ENCODE measurements at places on chromosomes 7 and 10. TPM values are rescaled to one million over a fixed set of nuclear protein-coding genes. Genes with fewer than 3 reads are reported as not detected.
A peak's percentile ranks its signal among the peaks of the same experiment; 100 is the strongest.

GRCh38 chr7:42342381-42342780 lies 105.4 kb upstream of the GLI3 start:
- H3K4me3 ChIP-seq: no peak overlapping the region
- H3K4me1 ChIP-seq: no peaks in the 10 kb centered on the region
- no peak overlapping the region for H3K27ac ChIP-seq
- no peaks in the 10 kb centered on the region for H3K27me3 ChIP-seq

Gene LIPA
- polyA plus RNA-seq: 98.0 TPM

Gene WDFY4
- not detected for polyA plus RNA-seq

DNA sequence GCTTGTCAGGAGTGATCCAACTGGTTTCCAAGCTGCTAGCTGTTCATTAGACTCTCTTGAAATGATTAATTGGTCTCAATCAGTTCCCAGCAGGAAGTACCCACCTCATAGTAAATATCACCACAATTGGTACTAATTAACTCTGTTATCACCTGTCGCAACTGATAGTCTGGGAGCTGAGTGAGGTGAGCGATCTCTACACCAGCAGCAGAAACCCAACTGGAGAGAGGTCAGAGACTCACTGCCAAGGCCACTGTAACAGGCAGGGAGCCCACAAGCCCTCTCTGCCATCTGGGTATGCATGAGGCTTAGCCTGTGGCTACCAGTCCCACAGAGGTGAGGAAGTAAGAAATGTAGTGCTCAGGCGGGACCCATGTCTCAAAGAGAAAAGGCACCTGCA lies 245.5 kb downstream of the DYNC1I1 start:
- no peak for DNase-seq
- no peaks in the 10 kb centered on the region for H3K4me1 ChIP-seq
- H3K27ac ChIP-seq: no peak overlapping the region
- H3K36me3 ChIP-seq: no peaks in the 10 kb centered on the region
- H3K27me3 ChIP-seq: no peaks in the 10 kb centered on the region

Gene SHH
- polyA plus RNA-seq: not detected

DNA sequence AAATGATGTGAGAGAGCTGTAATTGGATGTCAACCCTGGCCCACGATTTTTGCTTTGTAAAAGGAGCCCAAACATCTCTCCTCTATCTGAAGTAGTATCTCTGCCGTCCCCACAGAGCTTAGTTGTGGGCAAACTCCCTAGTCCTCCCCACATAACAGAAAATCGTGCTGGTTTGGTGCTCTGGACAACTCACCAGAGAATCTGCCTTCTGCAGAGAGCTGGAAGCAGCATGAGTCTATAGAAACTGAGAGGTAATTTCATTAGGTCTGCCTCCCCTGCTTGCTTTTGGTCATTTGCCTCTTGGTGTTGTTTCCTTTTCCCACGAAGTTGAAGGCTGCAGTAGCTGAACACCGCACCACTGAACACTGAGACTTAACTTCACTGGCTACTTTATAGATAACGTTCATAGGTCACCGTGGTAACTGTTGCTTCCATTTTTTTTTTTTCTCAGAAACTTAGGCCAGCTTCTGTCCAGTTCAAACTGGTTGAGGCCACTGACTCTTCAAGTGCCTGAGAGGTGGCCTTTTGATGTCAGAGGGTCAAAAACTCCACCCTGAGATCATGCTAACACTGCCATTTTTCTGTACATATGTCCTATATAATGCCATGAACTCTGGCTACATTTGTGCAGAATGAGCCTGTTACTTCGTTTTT lies 3.3 kb upstream of the CDCA7L start:
- H3K36me3 ChIP-seq: no peaks in the 10 kb centered on the region
- no peak for DNase-seq
- no peak overlapping the region for H3K27ac ChIP-seq
- peaks cover 5% of the 10 kb centered on the region for H3K4me1 ChIP-seq
- H3K4me3 ChIP-seq: no peak overlapping the region

GRCh38 chr7:118072893-118073674 lies 110.9 kb upstream of the LSM8 start:
- no peaks in the 10 kb centered on the region for H3K4me1 ChIP-seq
- no peak overlapping the region for H3K4me3 ChIP-seq
- no peak for DNase-seq
- no peaks in the 10 kb centered on the region for H3K27me3 ChIP-seq

GRCh38 chr10:68327889-68328786 lies 3.7 kb upstream of the HNRNPH3 start:
- H3K27ac ChIP-seq: no peak overlapping the region
- H3K4me1 ChIP-seq: peaks cover 9% of the 10 kb centered on the region
- DNase-seq: no peak
- no peaks in the 10 kb centered on the region for H3K36me3 ChIP-seq
- no peaks in the 10 kb centered on the region for H3K27me3 ChIP-seq

GRCh38 chr10:69375307-69376151 lies 41.2 kb downstream of the TACR2 start:
- H3K27ac ChIP-seq: no peak overlapping the region
- no peak for DNase-seq
- no peak overlapping the region for H3K4me3 ChIP-seq
- H3K27me3 ChIP-seq: no peaks in the 10 kb centered on the region
- H3K36me3 ChIP-seq: peaks cover 42% of the 10 kb centered on the region

GRCh38 chr10:5654218-5654755 lies 12.1 kb downstream of the ASB13 start:
- H3K4me3 ChIP-seq: no peak overlapping the region
- DNase-seq: no peak
- H3K27ac ChIP-seq: no peak overlapping the region
- H3K4me1 ChIP-seq: peaks cover 22% of the 10 kb centered on the region
- no peaks in the 10 kb centered on the region for H3K36me3 ChIP-seq

DNA sequence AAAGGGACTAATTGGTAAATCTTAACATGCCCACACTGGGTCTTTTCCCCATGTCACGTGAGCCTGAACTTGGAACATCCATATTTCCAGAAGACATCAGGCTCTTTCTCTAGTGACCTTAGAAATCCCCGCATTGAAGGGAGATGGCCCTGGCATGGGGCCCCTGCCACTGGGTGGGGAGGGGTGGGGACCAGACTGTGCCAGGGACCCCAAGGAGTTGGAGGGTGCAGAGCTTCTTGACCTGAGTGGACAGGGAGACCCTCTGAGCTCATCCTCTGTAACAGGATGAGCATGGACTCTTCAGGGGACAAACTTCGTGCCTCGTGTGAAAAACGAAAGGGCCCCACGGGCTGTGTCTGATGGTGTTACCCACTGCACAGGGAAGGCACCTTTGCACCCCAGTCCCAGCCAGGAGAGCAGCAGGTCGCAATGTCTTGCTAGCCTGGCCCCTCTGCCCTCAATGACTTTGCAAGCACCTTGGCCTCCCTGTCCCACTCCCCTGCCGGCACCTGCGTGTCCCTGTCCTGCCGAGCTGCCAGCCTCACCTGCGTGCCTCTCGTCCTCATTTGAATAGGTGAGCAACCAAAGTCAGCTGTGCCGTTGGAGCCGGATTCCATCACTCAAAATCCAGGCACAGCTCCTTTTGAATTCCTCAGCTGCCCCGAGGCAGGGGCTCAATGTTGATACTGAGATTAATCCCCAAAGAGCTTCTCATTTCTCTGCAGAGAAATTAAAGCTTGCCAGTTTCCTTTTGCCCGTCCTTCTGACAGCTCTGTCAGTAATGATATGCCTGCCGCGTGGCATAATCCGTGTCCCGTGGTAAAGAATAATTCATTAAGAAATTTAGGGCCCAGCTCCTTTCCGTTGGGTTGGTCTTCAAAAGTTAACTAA lies 234.9 kb downstream of the EBF3 start:
- no peak overlapping the region for H3K27ac ChIP-seq
- no peaks in the 10 kb centered on the region for H3K36me3 ChIP-seq
- no peaks in the 10 kb centered on the region for H3K27me3 ChIP-seq
- no peak for DNase-seq

Gene MYL10
- polyA plus RNA-seq: not detected

GRCh38 chr7:4849390-4849789 lies 12.4 kb downstream of the PAPOLB start:
- H3K4me3 ChIP-seq: no peak overlapping the region
- no peak overlapping the region for H3K27ac ChIP-seq

Gene JCAD
- not detected for polyA plus RNA-seq

GRCh38 chr10:78963074-78964034 lies 105.4 kb upstream of the ZMIZ1 start:
- no peak for DNase-seq
- no peaks in the 10 kb centered on the region for H3K27me3 ChIP-seq
- H3K36me3 ChIP-seq: no peaks in the 10 kb centered on the region
- no peak overlapping the region for H3K27ac ChIP-seq

- H3K27ac ChIP-seq: no peak overlapping the region
- no peaks in the 10 kb centered on the region for H3K4me1 ChIP-seq
- no peak overlapping the region for H3K4me3 ChIP-seq
- H3K27me3 ChIP-seq: no peaks in the 10 kb centered on the region
- no peak for DNase-seq
Measured at GRCh38 chr10:34112171-34112782, 702.8 kb downstream of the PARD3 start.

- H3K4me3 ChIP-seq: peak overlapping the region; percentile 65
- H3K4me1 ChIP-seq: peaks cover 53% of the 10 kb centered on the region
- H3K27me3 ChIP-seq: no peaks in the 10 kb centered on the region
- no peak overlapping the region for H3K27ac ChIP-seq
- no peak for DNase-seq
Measured at GRCh38 chr10:11683529-11684320, 58.5 kb upstream of the ECHDC3 start.

DNA sequence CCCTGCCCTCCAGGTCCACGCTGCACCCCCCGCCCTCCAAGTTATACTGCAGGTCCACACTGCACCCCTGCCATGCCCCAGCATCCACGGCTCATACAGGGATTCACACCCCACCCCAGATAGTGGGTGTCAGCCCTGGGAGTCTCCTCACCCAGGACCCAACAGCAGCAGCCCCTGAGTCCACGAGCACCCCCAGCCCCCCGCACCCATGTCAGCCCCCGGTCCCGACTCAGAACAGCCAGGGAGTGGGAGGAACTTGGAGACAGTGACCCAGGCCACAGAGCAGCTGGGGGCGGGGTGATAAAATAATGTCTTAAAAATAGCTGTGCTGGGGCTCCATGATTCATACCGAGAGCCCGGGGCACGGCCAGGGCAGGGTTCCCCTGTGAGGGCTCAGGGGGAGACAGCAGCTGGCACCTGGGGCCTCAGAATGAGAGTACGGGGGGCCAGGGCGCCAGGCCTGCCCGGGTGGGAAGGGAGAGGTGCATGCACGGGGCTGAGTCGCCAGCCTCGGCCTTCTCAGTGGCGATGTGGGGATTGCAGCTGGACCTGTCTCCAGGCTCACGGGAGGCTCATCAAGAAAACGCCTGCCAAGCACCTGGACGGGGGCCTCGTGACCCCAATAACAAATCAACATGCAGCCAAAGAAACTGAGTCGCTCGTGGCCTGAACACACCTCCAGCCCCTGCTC lies 29.8 kb downstream of the ADAP1 start:
- H3K4me1 ChIP-seq: peaks cover 38% of the 10 kb centered on the region
- H3K4me3 ChIP-seq: no peak overlapping the region
- H3K27me3 ChIP-seq: no peaks in the 10 kb centered on the region

Gene MTERF1
- 11.6 TPM for polyA plus RNA-seq

GRCh38 chr10:77195101-77195500 lies 442.5 kb downstream of the KCNMA1 start:
- no peaks in the 10 kb centered on the region for H3K36me3 ChIP-seq
- no peak overlapping the region for H3K27ac ChIP-seq
- no peak overlapping the region for H3K4me3 ChIP-seq
- DNase-seq: no peak
- H3K4me1 ChIP-seq: no peaks in the 10 kb centered on the region
- H3K27me3 ChIP-seq: no peaks in the 10 kb centered on the region

Gene RET
- polyA plus RNA-seq: 0.06 TPM

GRCh38 chr10:13420532-13421307 lies 72.6 kb upstream of the SEPHS1 start:
- no peaks in the 10 kb centered on the region for H3K27me3 ChIP-seq
- no peak for DNase-seq
- no peaks in the 10 kb centered on the region for H3K36me3 ChIP-seq
- H3K4me1 ChIP-seq: no peaks in the 10 kb centered on the region

Gene GJD4
- not detected for polyA plus RNA-seq

DNA sequence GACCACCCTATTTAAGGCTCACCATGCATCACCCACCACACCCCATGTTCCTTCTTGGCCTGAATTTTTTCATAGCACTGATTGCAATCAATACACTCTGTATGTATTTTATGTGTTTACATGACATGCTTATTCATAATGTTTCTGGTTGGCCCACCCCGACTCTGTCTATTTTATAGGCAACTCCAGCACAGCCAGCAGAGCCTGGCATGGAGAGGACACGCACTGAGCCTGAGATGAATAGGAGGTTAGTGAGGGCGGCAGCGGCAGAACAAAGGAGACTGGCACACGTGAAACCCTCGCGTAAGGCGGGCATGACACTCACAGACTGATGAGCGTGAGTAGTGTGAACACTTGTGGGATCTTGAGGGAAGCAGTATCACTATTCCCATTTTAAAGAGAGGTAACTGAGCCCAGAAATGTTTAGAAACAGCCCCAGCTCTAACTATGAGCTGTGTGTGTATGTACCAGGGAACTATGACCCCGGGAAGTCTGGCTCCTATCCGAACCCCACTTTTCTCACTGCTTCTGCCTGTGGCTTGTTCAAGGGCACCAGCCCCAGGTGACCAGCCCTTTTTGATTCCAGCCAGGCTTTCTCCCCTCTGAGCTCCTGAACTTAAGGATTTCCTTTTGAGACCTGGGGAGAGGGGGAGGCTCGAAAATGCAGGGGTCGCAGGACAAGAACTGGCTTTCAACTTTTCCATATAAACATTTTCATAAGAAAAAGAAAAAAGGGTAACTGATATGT lies 113.3 kb downstream of the ARHGAP22 start:
- DNase-seq: no peak
- no peaks in the 10 kb centered on the region for H3K27me3 ChIP-seq
- H3K4me3 ChIP-seq: no peak overlapping the region
- H3K36me3 ChIP-seq: no peaks in the 10 kb centered on the region
- no peak overlapping the region for H3K27ac ChIP-seq
- no peaks in the 10 kb centered on the region for H3K4me1 ChIP-seq

- no peak overlapping the region for H3K4me3 ChIP-seq
- DNase-seq: no peak
- H3K27me3 ChIP-seq: no peaks in the 10 kb centered on the region
- H3K36me3 ChIP-seq: no peaks in the 10 kb centered on the region
Measured at GRCh38 chr7:24722386-24723177, 34.7 kb downstream of the GSDME start.

Gene VWA2
- polyA plus RNA-seq: not detected

DNA sequence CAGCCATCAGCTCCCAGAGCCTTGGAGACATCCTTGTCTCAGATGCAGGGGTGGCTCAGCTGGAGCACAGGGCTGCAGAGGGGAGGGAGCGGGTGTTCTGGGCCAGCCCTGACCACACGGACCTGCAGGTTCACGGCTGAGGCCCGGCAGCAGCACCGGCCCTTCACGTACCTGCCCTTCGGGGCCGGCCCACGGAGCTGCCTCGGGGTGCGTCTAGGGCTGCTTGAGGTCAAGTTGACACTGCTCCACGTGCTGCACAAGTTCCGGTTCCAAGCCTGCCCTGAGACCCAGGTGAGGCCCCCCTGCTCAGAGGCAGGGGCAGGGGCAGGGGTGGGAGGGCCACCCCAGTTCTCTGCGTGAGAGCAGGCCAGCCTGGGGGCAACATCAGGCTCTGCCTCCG lies 45.2 kb downstream of the PARP12 start:
- no peak overlapping the region for H3K4me3 ChIP-seq
- no peaks in the 10 kb centered on the region for H3K4me1 ChIP-seq
- peaks cover 1% of the 10 kb centered on the region for H3K36me3 ChIP-seq
- H3K27me3 ChIP-seq: no peaks in the 10 kb centered on the region

- no peak overlapping the region for H3K27ac ChIP-seq
Measured at GRCh38 chr10:101303087-101303703, 50.8 kb upstream of the BTRC start.
